Fibroblast of skin of left quadriceps (primary cell): ENCODE measurements at places on chromosomes 16 and 17.
A peak's percentile ranks its signal among the peaks of the same experiment; 100 is the strongest.

GRCh38 chr16:77775911-77776909 lies 12.2 kb upstream of the VAT1L start:
- DNase-seq, result no peak

GRCh38 chr17:78748730-78749317 lies 33.2 kb downstream of the CYTH1 start:
- no peak for DNase-seq

GRCh38 chr16:53220585-53220984 lies 165.8 kb downstream of the CHD9 start:
- no peak for DNase-seq

DNA sequence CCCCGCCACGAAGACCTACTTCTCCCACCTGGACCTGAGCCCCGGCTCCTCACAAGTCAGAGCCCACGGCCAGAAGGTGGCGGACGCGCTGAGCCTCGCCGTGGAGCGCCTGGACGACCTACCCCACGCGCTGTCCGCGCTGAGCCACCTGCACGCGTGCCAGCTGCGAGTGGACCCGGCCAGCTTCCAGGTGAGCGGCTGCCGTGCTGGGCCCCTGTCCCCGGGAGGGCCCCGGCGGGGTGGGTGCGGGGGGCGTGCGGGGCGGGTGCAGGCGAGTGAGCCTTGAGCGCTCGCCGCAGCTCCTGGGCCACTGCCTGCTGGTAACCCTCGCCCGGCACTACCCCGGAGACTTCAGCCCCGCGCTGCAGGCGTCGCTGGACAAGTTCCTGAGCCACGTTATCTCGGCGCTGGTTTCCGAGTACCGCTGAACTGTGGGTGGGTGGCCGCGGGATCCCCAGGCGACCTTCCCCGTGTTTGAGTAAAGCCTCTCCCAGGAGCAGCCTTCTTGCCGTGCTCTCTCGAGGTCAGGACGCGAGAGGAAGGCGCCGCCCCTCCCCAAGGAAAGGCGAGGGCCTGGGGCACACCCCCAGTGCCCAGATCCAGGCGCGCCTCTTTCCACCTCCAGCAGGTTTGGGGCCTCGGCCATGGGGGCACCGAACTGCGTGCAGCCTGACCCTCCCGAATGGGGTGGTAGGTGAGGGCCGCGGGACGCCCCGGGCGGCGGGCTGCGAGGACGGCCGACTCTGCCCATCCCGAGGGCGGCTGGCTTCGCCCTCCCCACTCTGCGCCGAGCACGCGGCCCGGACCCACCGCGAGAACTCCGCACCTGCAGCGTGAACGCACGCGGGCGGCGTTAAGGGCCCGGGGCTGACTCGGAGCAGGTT lies 664 bp downstream of the HBQ1 start:
- DNase-seq, result peak; percentile 24
